ENCODE measurements at places on chromosomes 2 and 18.

DNA sequence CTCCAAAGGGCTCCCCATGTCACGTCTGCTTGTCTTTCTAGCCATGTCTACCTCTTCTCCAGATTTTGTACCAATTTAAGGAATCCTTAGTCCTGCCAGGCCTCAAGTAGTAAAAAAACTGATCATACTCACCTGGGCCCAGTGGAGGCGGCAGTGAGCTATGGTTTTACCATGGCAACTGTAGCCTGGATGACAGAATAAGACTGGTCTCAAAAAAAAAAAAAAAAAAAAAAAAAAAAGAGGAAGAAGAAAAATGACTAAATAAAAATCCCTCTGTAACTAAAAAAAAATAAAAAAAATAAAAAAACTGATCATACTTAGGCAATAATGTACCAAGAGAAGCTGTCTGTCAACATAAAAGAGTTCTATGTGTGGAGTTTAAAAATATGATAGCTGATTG, 221.6 kb downstream of the NR4A2 start:
- peak; percentile 26 for DNase-seq

DNA sequence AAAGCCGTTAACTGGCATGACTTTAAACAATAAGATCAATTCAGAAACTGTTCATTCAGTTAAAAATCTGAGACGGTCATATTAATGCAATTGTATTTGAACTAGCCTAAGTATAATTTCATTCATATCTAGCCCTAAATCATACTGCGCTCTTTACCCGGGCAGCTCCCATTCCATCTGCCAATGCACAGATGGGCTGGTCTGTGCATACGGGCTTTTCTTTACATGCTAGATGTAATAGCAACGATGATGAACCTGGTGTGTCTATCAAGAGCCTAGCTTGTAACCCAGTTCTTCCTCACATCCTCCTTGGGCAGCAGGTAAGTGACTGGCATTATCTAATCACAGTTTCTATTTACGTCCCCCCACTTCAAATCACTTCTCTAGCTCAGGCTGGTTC, 631.5 kb upstream of the KLHL29 start:
- no peak for DNase-seq

DNA sequence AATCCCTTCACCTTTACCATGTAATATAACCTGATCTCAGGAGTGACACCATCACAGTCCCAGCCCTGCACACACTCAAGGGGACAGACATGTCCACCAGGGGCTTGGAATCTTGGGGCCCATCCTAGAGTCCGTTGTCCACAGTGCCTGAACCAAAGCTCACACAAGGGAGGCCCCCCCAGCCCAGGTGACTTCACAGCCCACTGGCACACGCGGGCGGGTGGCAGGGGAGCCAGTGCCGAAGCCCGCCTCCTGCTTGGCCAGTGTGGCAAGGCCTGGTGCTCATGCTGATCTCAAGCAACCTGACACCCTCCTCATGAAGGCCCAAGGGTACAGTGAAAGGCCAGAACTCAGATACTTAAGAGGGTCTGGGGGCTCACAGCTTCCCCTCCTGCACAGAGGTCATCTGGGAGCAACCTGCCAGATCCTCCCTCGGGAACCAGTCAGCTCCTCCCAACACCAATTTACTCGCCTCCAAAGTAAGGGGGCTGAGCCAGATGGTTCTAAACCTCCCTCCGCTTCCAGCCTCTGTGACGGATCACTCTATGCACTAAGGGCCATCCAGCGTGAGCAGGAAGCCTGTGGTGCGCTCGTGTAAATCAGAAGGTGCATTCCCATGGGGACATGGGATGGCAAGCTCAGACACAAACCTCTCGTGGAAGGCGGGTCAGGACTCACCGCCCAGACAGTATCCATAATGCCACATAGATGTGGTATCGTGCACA, 3.2 kb upstream of the RAB17 start:
- no peak for DNase-seq

DNA sequence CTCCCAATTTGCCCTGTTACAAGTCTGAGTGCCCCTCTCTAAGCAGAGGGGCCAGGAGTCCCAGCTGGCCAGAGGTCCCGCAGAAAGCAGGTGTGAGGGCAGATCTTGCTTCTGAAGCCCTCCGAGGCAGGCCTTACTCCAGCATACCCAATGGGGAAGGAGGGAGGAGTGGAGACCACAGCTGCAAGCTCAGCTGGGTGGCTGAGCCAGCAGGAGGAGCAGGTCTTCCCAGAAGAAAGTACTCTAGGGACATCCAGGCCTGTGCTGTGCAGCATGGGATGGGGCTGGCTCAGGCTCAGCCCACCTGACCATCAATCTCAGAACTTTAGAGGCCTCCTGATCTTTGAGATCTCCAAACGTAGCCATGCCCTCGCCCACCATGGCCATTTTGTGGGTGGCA, 31.3 kb downstream of the PLB1 start:
- no peak for DNase-seq

DNA sequence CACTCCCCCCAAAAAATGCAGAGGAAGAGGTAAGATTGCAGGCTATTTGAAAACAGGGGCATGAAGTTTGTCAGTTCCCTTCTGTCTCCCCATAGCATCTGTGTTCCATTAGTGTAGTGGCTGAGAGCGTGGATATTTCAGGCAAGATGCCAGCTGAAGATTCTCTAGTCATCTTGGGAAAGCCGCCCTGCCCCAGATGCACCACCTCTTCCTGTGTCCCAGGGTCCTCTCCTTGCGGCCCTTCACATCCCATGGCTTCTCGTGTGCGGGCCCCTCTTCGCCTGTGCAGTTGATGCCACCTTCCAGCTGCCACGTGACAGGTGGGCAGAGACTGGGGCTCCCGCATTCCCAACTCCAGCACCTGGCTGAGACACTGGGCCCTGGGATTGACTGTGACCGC, 16.1 kb downstream of the TMEM127 start:
- DNase-seq: no peak

DNA sequence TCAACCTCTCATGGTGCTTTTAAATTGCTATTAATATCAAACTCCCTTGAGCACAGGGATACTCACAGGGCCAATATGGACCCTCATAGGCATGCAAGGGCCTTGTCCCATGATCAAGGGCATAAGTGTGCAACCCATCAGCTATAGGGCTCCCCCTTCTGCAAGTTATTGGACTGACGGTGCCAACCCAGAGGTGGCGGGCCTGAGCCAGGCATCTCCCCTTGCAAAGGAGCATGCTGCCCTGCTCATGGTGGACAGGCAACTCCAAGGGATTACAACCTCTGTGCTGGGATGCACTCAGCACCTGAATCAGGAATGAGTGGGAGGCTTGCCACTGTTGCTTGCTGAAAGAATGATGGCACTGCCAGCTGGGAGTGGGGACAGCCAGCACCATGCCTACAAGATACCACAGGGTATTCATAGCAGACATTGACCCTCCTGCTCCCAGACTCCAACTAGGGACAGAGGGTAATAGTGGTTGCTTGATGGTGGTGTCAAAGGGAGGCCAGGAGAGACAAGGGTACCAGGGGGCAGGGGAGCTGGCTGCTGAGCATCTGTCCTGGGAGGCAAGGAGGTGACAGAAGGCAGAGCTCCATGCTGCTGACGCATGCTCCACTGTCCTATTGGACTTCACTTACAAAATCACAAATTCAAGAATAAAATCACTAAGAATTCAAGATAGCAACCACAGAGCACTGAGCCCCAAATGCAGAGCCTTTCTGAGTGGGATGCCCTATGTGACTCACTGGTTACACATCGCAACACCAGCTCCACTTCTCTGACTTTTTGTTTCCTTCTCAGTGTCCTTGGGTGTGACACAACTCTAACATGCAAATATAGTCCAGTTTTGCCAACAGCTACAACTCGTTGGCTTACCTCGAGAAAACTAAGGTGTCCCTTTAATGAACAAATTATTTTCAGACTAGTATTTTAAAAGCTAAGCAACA, 157.1 kb upstream of the CCDC150 start:
- DNase-seq: no peak

GRCh38 chr2:168216351-168217005, 30.9 kb downstream of the STK39 start:
- no peak for DNase-seq

GRCh38 chr2:72574886-72575285, 250.9 kb downstream of the EXOC6B start:
- DNase-seq: no peak

GRCh38 chr18:63617049-63617914, 26.8 kb downstream of the SERPINB4 start:
- no peak for DNase-seq

DNA sequence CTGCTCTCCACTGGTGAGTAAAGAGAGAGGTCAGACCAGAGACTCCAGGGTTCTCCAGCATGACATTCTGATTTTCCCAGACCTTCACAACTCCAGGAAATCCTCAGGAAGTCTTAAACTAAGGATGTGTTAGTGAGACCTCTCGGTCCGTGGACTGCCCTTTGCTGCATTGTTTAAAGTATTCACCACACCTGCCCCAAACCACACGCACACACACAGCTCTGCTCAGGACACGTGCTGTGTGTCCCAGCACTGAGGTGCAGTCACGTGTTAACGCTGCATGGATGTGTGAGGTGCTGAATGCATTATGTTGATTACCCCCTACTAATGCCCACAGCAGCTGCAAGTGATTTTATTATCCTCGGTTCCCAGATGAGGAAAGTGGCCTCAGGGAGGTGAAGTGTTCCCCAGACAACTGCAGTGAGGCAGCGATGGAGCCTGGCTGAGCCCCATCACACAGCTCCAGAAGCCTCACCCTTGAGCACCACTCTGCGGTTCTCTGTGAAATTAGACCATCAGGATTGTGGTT, 68.4 kb downstream of the TRAPPC12 start:
- no peak for DNase-seq

GRCh38 chr2:120383191-120383590, 37.3 kb downstream of the INHBB start:
- DNase-seq: no peak

DNA sequence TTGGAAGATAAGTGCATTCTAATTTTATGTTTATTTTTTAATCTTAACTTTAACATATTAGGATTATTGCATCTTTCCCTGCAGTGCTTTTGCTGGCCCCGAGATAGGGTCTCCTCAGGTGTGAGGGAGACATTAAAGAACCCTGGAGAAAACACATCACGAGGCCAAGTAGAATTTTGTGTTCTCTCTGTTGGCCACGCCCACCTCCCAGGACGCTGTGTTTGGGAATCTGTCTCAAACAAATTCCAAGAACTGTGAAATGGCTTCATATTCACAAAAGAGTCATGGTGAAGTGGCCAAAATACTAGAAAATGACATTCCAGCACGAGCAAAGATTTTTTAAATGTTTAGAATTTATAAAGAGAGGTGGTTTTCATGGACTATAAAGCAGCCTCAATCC, 27.3 kb downstream of the RNF144A start:
- DNase-seq: no peak

GRCh38 chr18:22745966-22746365, 187.2 kb upstream of the RBBP8 start:
- no peak for DNase-seq

DNA sequence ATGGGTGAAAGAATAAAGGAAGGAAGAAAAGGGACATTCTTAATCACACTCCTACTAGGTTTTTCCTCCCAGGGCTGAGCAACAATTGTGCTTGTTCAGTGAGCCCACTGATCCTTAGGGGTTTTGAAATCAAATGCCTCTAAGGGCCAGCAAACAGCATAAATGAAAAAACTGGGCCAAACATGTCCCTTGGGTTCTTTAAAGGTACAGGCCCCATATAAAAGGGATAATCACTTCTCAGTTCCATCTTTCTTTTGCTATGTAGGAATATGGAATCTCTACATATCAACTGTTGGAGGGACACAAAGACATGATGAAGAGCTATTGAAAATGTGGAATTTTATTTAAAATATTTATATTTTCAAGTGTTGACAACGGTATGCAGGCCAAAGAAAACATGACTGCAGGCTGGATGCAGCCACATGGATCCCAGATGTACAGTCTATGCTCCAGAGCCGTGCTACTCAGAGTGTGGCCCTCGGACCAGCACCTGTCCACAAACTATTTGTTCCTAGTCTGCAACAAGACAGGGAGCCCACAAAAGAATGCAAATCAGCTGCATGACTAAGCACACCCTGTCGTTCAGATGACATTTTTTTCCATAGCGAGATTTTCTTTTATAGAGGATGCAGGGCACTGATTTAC, 110.0 kb downstream of the CDH20 start:
- DNase-seq: no peak

DNA sequence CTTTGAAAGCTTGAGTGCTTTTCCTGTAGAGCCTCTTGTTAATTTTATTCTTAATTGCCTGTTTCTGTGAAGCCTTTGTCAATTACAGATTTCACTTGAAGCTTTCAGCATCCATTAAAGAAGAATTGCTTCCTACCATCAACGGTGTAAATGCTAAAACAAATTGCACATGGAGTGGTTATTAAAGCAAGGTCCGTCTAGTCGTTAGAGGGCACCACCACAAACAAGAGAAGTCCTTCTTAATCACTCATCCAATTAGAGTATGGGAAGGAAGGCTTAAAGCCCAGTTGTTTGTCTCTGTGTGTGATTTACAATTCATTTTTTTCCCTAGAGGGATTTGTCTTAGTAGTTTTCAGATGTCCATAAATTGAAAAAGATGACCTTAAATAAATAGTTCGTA, 1.6 kb downstream of the KCNJ3 start:
- no peak for DNase-seq

DNA sequence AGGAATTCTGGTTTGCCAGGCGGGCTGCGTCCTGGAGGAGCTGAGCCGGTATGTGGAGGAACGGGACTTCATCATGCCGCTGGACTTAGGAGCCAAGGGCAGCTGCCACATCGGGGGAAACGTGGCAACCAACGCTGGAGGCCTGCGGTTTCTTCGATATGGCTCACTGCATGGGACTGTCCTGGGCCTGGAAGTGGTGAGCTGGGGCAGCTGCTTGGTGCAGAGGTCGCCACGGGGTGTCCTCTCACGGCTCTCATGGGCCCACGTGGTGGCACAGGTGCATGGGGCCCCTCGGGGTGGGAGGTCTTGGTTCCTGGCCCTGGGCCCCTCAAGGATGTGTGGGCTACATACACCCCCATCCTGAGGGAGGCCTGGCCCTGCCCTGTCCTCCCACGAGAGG, 9.2 kb downstream of the D2HGDH start:
- no peak for DNase-seq

DNA sequence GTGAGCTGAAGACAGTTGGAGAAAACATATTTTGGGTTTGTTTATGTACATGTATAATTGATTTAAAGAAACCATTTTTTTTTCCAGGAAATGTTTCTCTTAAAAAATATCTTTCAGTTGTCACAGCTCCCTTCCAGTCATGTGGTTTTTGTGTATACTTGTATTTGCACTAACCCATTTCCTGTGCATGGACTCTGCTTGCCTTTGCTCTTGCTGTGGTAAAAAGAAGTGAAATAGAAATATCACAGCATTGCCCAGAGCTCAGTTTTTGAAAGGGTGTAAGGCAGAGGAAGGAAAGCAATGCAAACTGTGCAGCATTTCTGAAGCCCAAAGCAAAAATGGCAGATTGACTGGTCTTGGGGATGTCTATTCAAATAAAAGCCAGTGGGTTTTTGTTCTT, 10.4 kb upstream of the DOCK10 start:
- DNase-seq: no peak

DNA sequence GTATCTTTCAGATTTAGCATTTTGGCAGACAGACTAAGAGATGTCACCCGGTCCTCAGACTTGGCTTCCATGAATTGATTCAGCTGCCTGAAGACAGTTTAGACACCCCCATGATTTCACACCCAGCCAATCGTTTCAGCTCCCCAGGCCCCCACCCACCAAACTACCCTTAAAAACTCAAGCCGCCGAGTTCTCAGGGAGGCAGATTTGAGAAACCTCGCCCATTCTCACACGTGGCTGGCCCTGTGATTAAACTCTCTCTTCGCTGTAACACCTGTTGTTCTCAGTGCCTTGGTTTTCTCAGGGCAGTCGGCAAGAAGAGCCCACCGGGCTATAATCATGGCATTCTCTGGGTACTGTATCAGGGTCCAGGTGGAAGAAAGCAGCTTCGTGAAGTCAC, 35.2 kb downstream of the UXS1 start:
- no peak for DNase-seq

GRCh38 chr2:225207043-225207442, 164.8 kb upstream of the DOCK10 start:
- no peak for DNase-seq
